ENCODE measurements at places on chromosomes 4 and X. TPM values are rescaled to one million over a fixed set of nuclear protein-coding genes. Genes with fewer than 3 reads are reported as not detected.

Gene AVPR2
- 5.7 TPM for total RNA-seq

Gene GABRQ
- 0.98 TPM for total RNA-seq

Gene GAB3
- total RNA-seq: 5.5 TPM

Gene FRG2
- not detected for total RNA-seq

Gene GPR143
- total RNA-seq: not detected

Gene IL2
- 0.98 TPM for total RNA-seq

Gene F11
- total RNA-seq: not detected

Gene MSMO1
- total RNA-seq: 18.6 TPM

Measured in tibial nerve (tissue), 4 donors.